ENCODE measurements at places on chromosomes 4 and X. TPM values are rescaled to one million over a fixed set of nuclear protein-coding genes. Genes with fewer than 3 reads are reported as not detected.

GRCh38 chrX:132367984-132368383 is 120.9 kb downstream of the MBNL3 start:
- peaks cover 3% of the 10 kb centered on the region for H3K27me3 ChIP-seq
- no peaks in the 10 kb centered on the region for H3K4me1 ChIP-seq
- DNase-seq: no peak
- H3K4me3 ChIP-seq: no peak overlapping the region

DNA sequence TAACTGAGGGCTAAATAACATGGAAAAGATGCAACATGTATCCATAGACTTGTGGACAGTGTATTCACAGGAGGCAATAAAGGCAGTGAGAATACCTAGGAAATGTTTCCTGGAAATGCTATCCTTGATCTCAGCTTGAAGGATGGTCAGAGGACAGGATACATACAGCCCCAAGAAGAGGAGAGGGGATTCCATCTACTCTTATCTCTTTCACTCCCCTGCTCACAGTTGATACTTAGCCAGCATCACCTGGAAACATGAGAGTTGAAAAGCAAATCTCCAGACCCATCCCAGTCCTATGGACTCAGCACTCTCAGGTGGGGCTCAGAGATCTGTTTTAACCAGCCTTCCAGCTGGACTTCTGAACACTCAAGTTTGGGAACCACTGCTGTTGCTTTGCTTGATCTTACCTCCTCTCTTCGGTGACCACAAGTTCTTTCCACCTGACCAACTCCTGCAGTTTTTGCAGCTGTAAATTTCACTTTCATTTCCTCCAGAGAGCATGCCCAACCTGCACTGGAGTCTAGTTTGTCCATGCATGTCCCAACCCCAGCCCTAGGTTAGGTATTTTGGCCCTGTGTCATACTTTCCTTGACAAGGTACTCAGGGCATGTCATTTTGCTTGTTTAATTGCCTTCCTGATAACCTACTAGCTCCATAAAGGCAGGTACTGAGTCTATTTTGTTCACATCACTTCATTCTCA is 10.4 kb downstream of the RELL1 start:
- H3K4me1 ChIP-seq: peaks cover 12% of the 10 kb centered on the region
- H3K27ac ChIP-seq: no peak overlapping the region
- DNase-seq: no peak
- H3K36me3 ChIP-seq: no peaks in the 10 kb centered on the region
- H3K4me3 ChIP-seq: no peak overlapping the region

The NXF2B gene
- not detected for total RNA-seq

DNA sequence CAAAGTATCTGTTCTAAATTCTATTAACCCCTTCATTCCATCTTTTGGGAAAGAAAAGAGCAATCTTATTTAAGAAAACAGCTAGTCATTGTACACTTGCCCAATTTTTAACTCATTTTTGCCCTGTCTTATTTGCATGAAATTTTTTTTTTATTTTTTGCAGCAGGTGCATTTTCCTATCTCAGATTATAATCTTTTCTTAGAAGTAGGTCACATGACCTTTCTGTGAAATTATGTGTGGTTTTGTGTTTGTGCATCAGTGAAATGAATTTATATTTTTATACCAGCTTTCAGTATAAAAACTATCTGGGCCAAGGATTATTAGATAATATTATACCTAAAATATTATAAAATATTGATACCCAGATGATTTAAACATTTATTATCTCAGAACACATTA is 145.6 kb downstream of the INPP4B start:
- no peaks in the 10 kb centered on the region for H3K4me1 ChIP-seq
- H3K27me3 ChIP-seq: no peaks in the 10 kb centered on the region
- H3K4me3 ChIP-seq: no peak overlapping the region
- no peaks in the 10 kb centered on the region for H3K36me3 ChIP-seq

- no peaks in the 10 kb centered on the region for H3K4me1 ChIP-seq
- no peak for DNase-seq
- H3K4me3 ChIP-seq: no peak overlapping the region
Measured at GRCh38 chrX:139091066-139091465, 379.5 kb upstream of the FGF13 start.

- no peaks in the 10 kb centered on the region for H3K36me3 ChIP-seq
- DNase-seq: no peak
- no peak overlapping the region for H3K27ac ChIP-seq
- H3K4me1 ChIP-seq: no peaks in the 10 kb centered on the region
Measured at GRCh38 chrX:16484338-16484737, 165.6 kb upstream of the S100G start.

The PROM1 gene
- 0.14 TPM for total RNA-seq

The IL2 gene
- total RNA-seq: 1.2 TPM

The WDR45 gene
- total RNA-seq: 132 TPM

DNA sequence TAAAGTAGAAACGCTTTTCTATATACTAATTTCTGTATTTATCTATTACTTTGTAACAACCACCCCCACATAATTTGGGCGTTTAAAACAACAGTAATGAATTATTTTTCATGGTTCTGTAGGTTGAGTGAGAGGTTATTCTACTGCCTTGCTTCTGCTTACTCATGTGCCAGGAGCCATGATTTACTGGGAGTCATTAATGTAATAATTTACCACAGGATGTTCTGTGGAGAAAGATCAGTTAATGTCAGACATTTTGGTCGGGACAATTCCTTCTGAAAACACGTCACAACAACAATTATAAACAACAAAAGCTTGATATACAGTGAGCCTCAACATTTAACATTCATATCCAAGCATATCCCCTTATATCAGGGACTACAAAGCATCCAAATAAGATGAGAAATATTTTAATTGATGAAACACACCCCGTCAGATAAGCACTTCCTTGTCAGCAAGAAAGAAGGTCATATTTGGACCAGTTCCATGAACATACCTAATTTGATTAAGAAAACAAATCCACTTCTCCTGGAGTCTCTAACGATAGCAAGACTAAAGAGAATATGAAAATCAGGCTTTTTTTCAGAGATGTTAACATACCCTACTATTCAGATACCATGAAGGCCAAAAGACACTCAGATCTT is 238.5 kb downstream of the PRDM5 start:
- H3K27ac ChIP-seq: no peak overlapping the region
- no peaks in the 10 kb centered on the region for H3K4me1 ChIP-seq
- H3K27me3 ChIP-seq: no peaks in the 10 kb centered on the region

All from adrenal gland (tissue), 19 donors.